ENCODE measurements at places on chromosomes 13 and 19.

- DNase-seq: no peak
Observed at GRCh38 chr13:97174638-97175037, 47.5 kb upstream of the MBNL2 start.

GRCh38 chr19:46294494-46294893 is 2.3 kb upstream of the HIF3A start:
- DNase-seq: no peak

DNA sequence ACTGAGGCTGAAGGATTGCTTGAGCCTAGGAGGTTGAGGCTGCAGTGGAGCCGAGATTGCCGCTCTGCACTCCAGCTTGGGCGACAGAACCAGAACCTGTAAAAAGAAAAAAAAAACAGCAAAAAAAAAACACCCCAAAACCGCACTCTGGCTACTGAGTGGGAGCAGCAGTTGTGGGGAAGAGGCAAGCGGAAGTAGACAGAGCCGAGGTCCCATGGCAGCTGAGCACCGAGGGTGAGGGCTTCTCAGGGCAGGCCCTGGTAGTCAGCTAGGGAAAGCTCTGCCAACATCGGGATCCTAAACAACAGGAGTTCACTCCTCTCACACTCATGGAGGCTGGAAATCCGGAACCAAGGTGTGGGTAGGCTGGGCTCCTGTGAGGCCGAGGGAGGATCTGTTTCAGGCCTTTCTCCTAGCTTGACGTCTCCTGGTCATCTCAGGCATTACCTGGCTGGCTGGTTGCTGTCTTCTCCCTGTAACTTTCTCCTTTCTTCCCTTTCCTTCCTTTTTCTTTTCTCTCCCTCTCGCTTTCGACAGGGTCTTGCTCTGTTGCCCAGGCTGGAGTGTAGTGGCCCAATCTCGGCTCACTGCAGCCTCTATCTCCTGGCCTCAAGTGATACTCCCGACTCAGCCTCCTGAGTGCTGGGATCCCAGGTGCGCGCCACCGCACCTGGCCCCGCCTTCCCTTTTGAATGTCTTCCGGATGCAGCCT is 15.8 kb upstream of the LATS2 start:
- no peak for DNase-seq

DNA sequence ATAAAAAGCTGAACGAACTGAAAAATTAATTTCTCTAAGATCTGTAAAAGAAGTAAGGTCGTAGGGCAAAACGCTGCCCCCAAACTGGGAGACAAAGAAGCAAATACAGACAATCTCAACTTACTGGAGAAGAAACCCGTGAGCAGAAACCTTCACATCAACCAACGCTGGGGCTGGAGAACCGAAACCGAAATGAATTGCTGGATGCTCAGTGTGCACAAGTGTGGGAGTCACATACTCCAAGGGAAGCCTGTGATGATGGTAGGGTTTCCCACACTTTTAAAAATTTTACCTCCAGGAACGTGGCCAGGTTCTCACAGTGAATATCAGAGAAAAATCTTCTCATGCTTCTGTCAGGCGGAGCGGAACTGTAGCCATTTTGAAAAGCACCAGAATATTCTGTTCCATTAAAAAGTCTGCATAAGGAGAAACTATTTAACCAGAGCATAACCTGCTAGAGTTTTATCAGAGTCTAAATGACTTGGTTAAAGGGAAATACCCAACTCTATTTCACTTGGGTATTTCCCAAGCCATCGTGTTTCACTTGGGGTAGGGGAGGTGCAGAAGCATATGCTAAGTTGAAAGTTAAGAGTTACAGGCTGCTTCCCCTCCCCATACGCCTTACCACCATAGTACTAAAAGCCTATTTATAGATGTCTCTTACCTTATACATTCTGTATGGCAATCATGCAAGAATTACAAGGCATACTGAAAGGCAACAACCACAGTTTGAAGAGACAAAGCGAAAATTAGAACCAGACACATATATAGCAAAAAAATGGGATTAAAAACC is 110.5 kb upstream of the SLITRK1 start:
- no peak for DNase-seq

DNA sequence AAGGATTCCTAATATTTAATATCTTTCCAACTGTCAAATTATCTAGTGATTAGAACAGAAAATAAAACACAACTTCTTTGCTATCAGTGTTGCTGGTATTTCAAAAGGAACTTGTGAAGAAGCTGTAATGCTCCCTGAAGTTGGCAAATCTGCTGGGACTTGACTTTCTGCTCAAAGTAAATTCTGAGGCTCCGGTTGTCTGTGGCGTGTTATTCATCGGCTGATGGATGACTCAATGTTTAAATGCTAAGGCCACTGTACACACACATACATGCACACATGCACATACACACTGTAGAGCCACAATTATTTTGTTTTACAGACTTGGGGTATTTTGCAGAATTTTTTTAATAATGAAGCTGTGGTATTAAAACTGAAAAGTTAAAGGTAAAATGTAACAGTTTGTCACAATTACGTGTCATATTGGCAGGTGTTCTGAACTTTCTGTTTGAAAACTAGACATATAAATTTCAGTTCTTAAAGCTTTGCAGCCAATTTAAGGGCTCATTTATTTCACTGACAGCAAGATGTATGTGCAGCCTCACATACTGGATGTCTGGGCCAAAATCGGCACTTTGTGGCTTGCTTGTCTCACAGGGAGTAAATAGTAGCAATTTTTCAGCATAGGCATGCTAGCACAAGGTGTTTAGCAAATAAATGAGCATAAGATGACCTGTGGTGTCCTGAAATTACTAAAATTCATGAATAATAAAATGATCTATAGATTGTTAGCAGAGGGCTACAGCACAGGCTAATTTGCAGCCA is 1691.7 kb upstream of the PCDH20 start:
- DNase-seq: no peak

- no peak for DNase-seq
Observed at GRCh38 chr13:36630181-36630803, 43.5 kb upstream of the SERTM1 start.

DNA sequence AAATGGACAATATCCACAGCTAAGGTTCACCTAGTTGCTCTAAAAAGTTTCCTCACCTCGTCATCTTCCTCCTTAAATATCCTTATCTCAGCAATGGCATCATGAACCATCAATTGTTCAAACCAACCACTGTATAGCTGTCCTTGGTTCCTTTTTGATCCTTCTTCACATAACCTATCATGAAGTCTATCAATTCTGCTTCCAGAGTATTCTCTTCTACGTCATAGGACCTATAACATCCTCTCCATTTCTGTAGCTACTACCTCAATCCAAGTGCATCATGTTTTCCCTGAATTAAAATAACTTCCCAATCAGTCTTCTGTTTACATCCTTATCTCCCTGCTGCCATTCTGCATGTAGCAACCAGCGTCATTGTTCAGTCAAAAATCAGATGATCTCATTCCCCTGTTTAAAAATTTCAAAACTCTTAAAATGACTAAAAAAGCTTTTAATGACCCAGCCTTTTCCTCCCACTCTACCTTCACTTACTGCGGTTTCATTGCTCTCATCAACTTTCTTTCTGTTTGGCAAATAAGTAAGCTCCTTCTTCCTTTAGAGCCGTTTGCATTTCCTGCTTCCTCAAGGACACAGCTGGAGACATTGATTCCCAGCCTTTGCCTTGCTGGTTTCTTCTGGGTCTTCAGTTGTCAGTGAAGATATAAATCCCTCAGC is 223.9 kb upstream of the MIR17HG start:
- DNase-seq: no peak

- no peak for DNase-seq
Observed at GRCh38 chr19:33724721-33725060, 72.0 kb upstream of the KCTD15 start.

DNA sequence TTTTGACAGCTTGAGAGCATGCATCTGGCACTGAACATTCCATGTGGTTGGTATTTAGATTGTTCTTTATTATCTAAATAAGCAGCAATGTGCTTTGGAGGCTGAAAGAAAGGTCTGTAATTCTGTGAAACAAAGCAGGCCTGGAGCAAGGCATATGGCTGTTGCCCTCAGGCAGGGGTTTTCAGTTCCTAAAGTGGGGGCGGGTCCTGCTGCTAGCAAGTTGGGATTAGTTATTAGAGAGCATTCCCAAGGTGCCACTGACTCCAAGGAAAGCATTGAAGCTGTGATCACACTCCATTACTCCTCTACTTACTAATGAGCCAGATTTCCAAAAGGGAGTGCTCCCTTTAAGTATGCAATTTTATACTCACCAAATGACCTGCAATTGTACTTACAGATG is 432.2 kb downstream of the OLFM4 start:
- DNase-seq: no peak

DNA sequence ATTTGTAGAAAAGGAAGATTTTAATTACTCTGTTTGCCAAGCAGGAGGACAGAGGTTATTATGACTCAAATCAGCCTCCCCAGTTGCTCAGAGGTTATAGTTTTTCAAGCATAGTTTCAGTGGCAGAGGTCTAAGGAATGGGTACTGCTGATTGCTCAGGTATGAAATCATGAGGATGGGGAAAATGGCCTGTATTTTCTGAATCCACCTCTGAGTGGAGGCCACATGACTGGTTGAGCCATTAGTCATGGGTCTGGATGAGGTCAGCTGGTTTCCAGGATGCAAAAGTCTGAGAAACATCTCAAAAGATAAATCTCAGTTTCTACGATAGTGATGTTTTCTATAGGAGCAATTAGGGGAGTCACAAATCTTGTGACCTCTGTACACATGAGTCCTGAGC is 62.8 kb upstream of the CEACAM8 start:
- no peak for DNase-seq

DNA sequence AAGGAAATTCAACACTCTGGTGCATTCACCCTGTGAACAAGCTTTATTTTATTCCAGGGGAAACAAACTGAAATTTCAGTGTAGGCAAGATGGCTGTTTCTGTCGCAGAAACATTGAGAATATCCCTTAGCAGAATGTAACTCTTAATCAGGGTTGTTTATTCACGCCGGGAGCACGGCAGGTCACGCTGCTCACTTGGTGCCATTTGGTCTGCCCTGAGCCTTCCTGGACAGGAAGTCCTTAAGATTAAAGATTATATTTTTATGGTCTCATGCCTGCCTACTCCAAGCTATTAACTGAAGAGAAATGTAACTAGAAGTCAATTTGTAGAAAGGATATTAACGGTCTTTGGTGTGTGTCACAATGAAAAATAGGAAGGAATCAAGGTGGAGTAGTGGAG is 185.3 kb upstream of the ARGLU1 start:
- DNase-seq: no peak

- DNase-seq: no peak
Observed at GRCh38 chr13:102846261-102847015, 606 bp downstream of the ERCC5 start.

DNA sequence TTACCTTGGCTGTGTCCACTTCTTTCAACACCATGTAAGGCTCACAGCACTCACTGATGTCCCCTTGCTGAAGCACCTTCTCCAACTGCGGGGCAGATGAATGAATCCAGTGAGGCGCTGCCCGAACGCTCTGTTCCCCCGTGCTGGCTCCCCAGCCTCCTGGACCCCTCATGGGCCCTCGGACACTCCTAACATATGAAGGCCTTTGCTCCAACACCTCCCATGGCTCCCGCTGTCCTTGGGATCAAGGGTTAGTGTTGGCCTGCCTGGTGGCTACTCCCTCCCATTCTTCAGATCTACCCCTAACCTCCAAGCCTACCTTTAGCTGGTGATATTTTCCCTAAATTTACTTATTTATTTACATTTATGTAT is 4.4 kb downstream of the ANGPTL8 start:
- no peak for DNase-seq

- DNase-seq: no peak
Observed at GRCh38 chr19:18915639-18916038, 3.5 kb downstream of the COPE start.

- DNase-seq: no peak
Observed at GRCh38 chr13:52931539-52932431, 83.3 kb upstream of the PCDH8 start.

- no peak for DNase-seq
Observed at GRCh38 chr19:53157626-53158025, 1.2 kb downstream of the ZNF347 start.

DNA sequence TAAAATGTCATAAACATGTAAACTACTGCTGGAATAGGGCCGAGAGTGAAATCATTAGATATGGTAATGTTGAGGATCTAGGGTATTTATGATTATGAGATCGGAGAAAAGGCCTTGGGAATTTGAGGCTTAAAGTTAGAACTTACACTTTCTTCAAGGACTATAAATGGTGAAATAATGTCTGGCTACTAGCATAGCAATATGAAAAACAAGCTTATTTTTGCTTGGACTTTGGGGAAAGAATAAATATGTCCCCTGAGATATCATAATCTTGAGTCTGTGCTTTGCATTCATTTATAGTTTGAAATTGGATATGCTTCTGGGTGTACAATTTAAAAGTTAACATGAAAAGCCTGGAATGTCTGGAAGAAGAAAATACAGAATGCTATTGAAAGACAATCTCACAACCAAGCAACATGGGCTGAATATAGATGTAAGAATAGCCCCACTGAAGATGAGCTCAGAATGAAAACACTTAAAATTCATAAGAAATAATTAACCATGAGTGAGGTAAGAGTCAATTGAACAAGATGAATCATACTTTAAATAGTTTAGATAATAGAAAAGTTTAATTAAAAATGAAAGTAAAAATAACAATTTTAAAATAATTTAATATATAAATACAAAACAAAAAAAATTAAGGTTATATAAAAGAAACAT is 1555.4 kb upstream of the MIR17HG start:
- no peak for DNase-seq

GRCh38 chr13:66077132-66077689 is 1152.9 kb downstream of the PCDH9 start:
- no peak for DNase-seq

DNA sequence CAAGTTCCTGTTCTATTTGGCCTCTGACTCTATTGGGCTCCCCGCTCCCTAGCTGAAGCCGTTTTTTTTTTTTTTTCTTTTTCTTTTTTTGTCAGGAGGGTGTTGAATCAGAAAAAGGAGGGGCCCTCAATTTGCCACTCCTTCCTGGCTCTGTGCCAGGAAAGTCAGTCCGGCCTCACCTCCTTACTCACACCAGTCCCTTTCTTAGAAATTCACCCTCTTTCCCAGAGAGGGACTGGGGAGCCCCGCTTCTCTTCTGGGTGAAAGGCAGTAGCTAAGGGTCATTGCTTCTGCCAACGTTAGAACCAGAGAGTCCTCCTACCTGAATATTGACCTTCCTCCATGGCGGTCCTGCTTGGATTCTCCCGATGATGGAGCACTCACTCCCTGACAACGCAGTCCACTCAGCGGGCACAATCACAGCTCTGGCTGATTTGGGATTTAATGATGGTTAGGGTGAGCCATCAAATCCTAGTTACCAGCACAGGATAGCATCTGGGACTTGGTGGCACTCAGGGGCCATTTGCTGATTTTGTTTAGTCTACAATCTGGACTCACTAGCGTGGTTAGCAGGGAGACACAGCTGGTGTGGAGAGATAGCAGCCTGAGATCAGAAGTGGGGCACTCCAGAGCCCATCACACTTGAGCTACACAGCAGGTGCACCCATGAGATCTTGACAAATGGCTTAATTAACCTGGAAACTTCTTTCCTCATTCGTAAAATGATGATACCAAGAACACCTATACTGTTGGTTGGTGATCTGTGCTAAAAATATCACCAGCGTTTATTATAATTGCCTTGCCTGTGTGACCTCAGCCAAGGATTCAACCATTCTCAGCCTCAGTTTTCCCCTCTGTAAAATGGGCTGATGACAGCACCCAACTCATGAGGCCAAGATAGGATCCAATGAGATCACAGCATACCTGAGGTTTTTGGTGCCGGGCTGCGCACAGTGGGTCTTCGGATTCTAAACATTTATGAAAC is 2.2 kb downstream of the FCER2 start:
- DNase-seq: no peak

- no peak for DNase-seq
Observed at GRCh38 chr13:112686987-112687386, 2.9 kb upstream of the ATP11A start.

- no peak for DNase-seq
Observed at GRCh38 chr19:33868788-33869412, 72.2 kb downstream of the KCTD15 start.

All from GM04503 (cell line).